ENCODE measurements at places on chromosomes 6 and 20.

DNA sequence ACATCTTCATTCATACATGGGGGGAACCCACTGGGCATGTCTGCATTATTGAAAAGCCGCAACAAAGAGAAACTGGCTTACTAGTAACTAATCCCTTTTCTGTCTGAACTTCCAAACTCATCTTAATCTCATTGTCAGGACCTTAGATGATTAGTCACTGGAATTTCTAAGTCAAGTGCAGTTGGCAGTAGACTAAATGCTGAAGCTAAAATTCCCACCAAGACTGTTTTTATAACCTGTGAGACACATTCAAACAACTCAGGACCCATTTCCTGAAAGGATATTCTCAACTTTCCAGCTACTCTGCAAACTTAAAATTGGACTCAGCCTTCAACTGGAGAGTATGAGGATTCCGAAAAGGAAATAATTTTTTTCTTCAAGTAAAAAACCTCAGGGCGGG is 94.8 kb upstream of the SCAF8 start:
- DNase-seq = no peak

GRCh38 chr6:54910431-54910884 is 63.9 kb downstream of the FAM83B start:
- DNase-seq = no peak

DNA sequence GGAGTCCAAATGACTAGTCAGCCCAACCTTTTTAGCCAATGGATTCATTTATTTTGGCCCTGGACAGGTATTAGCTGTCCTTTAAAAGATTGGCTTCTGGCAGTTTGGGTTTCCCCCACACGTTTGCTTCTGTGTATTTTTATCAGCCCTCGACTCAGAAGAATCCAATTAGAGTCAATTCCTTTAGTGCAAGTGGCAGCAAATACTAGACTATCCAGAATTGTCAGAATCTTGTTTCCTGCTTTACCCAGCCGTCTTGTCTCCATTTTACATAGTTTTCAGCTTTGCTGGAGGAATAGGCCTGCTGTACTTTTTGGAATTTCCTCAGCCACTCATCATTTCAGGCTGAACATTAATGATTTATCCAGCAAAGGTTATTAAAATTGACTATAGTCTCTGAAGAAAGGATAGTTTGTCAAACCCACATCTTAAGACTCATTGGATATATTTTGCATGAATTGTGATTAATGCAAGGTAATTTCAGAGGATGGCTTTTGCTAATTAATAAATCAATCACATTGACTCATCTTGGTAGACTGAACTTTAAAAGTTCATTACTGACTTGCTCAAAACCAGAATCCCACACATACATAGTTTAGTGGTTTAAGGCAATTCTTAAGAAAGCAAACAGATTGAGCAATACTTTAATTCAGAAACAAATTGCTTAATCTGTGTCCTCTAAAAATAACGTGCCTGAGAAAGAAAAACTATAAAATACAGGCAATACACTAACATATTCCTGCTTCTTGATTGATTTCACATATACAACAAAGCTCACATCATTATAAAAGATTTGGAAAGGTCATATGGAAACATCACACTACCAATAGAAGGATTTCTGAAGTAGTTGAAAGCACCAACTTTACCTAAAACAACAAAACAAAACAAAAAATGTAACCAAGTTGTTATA is 62.9 kb upstream of the ZNF217 start:
- peak; percentile 33 for DNase-seq

DNA sequence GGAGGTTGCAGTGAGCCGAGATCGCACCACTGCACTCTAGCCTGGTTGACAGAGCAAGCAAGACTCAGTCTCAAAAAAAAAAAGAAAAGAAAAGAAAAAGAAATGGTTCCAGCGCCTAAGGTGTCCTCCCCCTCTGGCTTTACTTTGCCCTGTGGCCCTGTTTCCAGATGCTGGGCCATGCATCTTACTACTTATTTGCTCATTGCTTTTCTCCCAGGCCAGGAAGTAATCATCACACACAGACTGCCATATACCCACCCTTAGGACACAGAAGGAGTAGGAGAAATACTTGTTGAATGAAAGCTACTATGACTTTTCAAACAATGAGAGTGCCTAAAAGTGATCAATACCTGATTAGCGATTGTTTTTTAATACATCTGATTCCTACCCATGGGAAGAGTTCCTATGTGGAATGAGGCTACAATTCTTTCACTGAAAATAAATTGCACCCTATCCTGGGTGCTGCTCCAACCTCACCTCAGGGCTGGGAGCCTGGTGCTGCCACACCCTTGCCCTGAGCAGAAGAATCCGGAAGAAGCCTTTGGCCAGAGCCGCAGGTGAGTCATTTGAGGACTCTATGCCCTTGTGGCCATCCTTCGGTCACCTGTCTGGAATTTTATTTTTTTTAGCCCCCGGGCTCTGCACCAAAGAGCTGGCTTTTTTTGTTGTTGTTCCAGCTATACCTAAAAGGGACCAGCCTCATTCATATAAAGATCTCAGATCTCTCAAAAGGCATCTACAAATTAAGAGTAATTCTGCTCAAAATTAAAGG is 22.7 kb upstream of the TFAP2C start:
- DNase-seq = no peak

DNA sequence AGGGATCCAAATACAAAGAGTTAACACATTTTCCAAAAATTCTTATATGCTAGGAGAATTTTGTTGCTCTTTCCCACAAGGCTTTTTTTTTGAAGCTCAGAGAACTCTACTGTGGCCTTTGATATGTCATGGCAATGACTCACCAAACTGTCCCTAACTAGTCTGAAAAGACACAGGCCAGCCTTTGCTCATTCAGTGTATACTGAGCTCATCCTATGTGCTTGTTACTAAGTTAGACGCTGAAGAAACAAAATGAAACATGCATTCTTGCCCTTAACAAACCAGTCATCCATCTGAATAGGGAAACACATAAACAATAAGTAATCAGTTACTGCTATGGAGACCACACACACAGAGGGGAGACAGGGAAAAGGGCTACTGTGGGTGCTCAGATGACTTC is 291.8 kb downstream of the FOXC1 start:
- no peak for DNase-seq

- peak; percentile 82 for DNase-seq
Observed at GRCh38 chr20:51365670-51366069, 176.8 kb downstream of the NFATC2 start.

DNA sequence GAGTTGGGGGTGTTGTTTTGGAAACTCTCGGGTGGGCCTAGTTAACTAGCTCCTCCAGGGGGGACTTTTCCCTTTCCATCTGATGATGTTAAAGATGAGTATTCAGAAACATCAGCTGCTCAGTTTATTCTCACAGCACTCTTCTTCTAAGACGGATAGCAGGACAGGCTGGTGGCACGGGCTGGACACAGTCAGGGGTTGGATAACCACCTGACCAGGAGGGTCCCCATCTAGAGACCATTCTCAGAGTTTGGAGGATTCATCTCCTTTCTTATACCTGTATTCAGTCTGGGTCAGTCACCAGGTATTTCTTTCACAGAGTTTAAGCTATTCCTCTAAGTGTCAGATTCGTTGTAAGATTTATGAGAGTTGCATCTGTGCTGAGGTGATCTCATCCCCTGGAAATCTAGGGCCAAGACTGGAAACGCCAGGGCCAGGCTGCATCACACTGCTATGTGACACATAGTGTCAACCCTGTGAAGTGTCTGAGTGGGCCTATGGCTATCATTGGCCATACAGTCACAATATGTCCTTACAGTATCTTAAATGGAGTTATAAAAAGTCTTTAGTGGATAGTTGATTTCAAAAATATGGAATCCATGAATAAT is 111.7 kb downstream of the FAM50B start:
- peak; percentile 32 for DNase-seq
